ENCODE measurements at places on chromosomes 12 and 14.

DNA sequence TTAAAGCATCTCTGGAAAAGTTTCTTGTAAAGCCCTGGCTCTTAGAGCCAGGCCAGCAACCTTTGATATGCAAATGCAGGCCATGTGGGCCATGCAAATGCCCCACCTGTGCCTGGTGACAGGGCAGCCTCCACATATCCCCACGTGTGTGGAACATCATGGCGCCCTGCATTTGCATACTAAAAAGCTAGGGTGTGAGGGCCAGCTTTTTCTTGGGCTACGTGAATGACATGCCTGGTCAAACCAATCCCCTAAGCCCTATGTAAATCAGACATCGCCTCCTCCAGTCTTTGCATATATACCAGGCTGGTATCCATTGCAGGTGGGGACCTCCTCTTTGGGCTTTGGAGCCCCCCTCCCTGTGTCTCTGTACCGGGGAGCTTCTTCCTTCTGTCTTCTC is 6.4 kb downstream of the CSRP2 start:
- H3K36me3 ChIP-seq: peaks cover 8% of the 10 kb centered on the region
- H3K27me3 ChIP-seq: no peaks in the 10 kb centered on the region
- no peak for DNase-seq
- no peak overlapping the region for H3K27ac ChIP-seq
- no peak overlapping the region for H3K4me3 ChIP-seq
- H3K4me1 ChIP-seq: peaks cover 7% of the 10 kb centered on the region

DNA sequence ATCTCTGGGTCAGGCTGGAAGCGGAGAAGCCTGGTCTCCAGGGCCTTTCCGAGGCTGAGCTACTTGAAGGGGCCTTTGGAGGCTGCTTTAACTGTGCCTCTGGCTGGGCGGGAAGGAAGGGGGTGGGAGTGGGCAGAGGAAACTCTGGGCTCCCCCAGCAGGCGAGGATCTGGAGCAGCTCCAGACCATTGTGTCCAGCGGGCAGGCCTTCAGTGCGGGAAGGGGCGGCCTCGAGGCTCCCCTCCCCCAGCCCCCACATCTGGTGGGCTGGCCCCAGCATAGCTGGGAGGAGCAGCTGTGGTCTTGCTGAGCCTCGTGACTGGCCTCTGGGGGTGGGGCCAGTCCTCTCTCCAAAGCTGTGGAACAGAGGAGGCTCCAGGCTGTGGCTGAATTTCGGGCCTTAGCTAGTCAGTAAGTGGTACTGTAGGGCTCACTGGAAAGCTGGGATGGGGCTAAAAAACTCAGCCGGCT is 3.4 kb downstream of the TAMALIN start:
- peaks cover 30% of the 10 kb centered on the region for H3K36me3 ChIP-seq
- peak; percentile 83 for DNase-seq
- peaks cover 18% of the 10 kb centered on the region for H3K4me1 ChIP-seq
- no peak overlapping the region for H3K4me3 ChIP-seq
- peak overlapping the region; percentile 77 for H3K27ac ChIP-seq

DNA sequence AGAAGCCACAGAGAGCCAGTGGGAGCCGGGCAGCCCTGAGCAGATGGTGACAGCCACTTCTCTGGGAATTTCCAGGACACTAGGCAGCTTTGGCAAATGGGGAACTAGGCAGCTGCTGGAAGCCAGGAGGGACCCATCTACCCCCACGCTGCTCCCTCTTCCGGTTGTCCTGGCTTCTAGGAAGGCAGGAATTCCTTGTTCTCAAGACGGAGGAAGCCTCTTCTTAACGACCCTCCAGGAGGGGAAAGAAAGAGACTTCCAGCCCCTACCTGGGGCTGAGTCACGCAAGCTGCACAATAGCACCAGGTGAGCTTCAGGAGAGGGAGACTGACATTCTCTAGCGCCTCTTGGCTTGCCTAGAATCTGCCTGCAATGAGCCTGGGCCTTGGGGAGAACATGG is 141.5 kb downstream of the ANO2 start:
- no peak for DNase-seq
- peaks cover 2% of the 10 kb centered on the region for H3K4me1 ChIP-seq
- no peaks in the 10 kb centered on the region for H3K36me3 ChIP-seq
- no peak overlapping the region for H3K27ac ChIP-seq
- peaks cover 38% of the 10 kb centered on the region for H3K27me3 ChIP-seq
- no peak overlapping the region for H3K4me3 ChIP-seq

GRCh38 chr14:44756554-44756953 is 205.2 kb downstream of the KLHL28 start:
- no peak overlapping the region for H3K27ac ChIP-seq
- no peak overlapping the region for H3K4me3 ChIP-seq
- no peaks in the 10 kb centered on the region for H3K27me3 ChIP-seq
- H3K4me1 ChIP-seq: no peaks in the 10 kb centered on the region

- no peak overlapping the region for H3K4me3 ChIP-seq
- peaks cover 40% of the 10 kb centered on the region for H3K4me1 ChIP-seq
- H3K27ac ChIP-seq: peak overlapping the region; percentile 48
- peaks cover 15% of the 10 kb centered on the region for H3K36me3 ChIP-seq
- DNase-seq: peak; percentile 56
- H3K27me3 ChIP-seq: no peaks in the 10 kb centered on the region
These were observed 13.9 kb downstream of the COPZ1 start for GRCh38 chr12:54338698-54339296.

DNA sequence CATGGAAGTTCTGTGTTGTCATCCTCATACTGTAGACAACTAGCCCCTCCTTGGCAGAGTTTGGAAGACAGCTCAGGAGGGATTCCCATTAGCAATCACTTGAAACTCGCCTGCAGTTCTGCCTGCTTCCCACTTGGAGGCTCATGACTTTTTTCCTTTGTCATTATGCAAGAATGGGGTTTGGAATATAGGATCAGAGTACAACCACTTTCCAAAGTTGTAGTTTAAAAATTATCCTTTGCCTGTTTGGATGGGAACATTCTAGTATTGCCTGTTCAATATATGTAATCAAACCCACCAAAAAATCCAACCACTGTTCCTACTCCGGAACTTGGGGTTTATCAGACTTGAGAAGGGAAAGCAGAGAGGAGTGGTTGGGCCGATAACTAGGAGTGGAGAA is 2.1 kb upstream of the GPD1 start:
- H3K4me3 ChIP-seq: no peak overlapping the region
- H3K36me3 ChIP-seq: peaks cover 35% of the 10 kb centered on the region
- DNase-seq: peak; percentile 68
- peaks cover 4% of the 10 kb centered on the region for H3K27me3 ChIP-seq
- H3K4me1 ChIP-seq: no peaks in the 10 kb centered on the region
- H3K27ac ChIP-seq: no peak overlapping the region

DNA sequence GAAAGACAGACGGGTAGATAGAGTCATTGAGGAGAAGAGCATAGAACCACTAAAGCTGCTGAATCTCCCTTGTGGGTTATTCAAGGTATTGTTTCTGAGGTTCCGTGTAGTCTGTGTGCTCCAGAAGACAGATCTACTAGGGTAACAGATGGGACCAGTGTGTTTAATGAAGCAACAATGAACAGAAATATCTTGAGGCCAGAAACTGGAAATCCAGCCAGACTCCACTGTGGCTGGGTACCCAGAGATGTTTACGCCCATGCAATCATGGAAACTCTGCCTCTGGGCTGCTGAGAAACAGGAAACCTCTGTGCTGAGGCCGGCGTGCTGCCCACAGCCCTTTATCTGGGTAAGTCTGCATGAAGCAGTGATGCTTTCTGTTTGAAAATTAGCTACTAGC is 8.3 kb downstream of the PROX2 start:
- no peaks in the 10 kb centered on the region for H3K4me1 ChIP-seq
- H3K27ac ChIP-seq: no peak overlapping the region
- peak; percentile 28 for DNase-seq

- H3K4me3 ChIP-seq: no peak overlapping the region
- no peak overlapping the region for H3K27ac ChIP-seq
- H3K36me3 ChIP-seq: peaks cover 1% of the 10 kb centered on the region
- no peak for DNase-seq
These were observed 130.4 kb downstream of the PAWR start for GRCh38 chr12:79560225-79560889.

DNA sequence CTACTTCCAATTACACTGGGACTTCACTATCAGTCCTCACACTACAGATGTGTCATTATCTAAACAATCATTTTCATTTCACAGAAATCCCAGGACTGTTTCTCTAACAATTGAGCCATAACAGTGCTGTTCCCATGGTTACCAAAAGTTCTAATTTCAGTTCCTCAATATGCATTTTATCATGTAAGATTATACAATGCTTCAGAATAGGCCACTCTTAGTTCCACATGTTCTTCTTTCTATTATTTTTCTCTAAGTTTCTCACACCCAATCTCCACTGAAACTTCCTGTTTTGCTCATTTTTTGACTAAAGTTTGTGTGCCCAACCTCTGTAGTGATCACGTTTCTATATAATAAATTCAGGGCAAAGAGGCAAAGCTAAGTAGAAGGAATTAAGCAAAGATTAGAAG is 185.8 kb downstream of the DUSP6 start:
- peaks cover 4% of the 10 kb centered on the region for H3K4me1 ChIP-seq
- H3K36me3 ChIP-seq: no peaks in the 10 kb centered on the region
- H3K27ac ChIP-seq: no peak overlapping the region
- DNase-seq: peak; percentile 60
- no peaks in the 10 kb centered on the region for H3K27me3 ChIP-seq

DNA sequence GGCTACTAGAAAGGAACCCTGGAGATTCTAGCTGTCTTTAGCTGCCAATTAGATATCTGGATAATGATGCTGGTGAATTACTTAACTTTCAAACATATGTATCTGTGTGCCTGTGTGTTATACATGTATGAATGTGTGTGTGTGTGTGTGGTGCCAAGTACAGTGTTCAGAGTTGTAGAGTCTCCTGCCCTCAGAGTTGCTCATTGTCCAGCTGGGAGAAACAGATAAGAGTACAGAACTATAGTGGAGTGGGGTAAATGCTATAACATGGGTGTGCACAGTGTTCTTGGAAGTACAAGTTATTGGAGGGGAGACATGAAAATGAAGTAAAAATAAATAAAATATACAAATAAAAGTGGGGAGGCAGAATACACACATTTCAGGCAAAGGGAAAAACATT is 23.6 kb upstream of the ADAM20 start:
- H3K4me1 ChIP-seq: no peaks in the 10 kb centered on the region
- H3K27me3 ChIP-seq: no peaks in the 10 kb centered on the region
- no peak for DNase-seq

DNA sequence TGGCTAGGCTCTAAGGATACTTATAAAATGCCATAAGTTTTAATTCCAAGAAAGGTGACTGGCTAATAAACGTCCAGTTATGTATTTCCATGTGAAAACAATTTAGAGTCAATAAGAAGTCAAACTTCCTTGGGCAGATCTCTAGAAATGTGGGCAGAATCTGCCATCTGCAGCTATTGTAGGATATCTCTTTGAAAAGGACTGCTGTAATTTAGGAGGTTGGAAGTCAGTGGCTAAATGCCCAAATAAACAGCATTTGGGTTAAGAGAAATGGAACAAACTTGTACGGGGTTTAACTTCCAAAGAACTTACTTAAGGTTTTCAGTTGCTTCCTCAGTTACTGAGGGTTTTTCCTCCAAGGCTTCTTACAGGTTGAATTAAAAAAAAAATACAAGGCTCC is 121.6 kb downstream of the FIGNL2 start:
- no peak overlapping the region for H3K27ac ChIP-seq
- DNase-seq: no peak
- H3K4me3 ChIP-seq: no peak overlapping the region
- H3K4me1 ChIP-seq: peaks cover 2% of the 10 kb centered on the region

GRCh38 chr12:20731274-20731673 is 36.1 kb downstream of the SLCO1C1 start:
- no peaks in the 10 kb centered on the region for H3K4me1 ChIP-seq
- no peaks in the 10 kb centered on the region for H3K27me3 ChIP-seq
- no peak for DNase-seq
- no peaks in the 10 kb centered on the region for H3K36me3 ChIP-seq

DNA sequence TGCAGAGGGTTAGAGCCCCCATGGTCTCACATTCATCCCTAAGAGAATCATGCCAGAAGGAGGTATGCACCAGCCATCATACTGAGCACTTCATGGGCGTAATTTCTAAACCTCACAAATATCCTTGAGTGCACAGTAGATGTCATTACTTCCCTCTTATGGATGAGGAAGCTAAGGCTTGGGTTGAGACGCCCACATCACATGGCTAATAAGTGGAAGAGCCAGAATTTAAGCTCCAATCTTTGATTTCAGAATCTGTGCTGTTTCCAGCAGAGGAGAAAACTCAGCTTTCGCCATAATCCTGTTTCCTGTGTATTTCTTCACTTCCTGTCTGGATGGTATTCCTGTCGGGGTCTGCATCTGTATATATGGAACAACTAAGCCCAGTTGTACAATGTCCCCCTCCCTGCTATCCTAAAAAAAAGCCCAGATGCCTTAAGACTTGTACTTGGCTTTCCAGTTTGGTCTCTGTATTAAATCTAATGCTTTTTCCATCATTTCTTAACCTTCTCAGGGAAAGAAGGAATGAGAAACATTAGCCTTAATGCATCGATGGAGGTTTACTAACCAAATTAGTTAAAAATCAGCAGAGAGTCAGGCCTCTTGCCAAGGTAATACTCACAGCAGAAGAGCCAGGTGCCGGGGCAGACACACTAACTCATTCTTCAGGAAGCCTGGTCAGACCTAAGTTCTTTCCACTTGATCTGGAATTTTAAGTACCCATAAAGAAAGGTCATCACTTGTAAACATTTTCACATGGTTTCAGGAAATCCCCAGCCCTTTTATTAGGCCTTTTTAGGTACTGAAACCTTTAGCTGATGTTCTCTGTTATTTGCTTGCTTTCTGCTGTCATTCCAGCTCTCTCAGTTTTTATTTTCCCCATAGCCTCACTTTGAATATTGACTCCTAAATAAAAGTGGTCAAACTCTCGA is 5.3 kb downstream of the ISCU start:
- DNase-seq: peak; percentile 15
- H3K27ac ChIP-seq: no peak overlapping the region
- H3K27me3 ChIP-seq: no peaks in the 10 kb centered on the region
- H3K4me3 ChIP-seq: no peak overlapping the region

- no peaks in the 10 kb centered on the region for H3K36me3 ChIP-seq
These were observed 822.3 kb downstream of the LRFN5 start for GRCh38 chr14:42428996-42429395.

- H3K27ac ChIP-seq: no peak overlapping the region
- H3K27me3 ChIP-seq: no peaks in the 10 kb centered on the region
- H3K4me1 ChIP-seq: no peaks in the 10 kb centered on the region
- no peak overlapping the region for H3K4me3 ChIP-seq
These were observed 599.4 kb upstream of the MDGA2 start for GRCh38 chr14:48274826-48275225.

DNA sequence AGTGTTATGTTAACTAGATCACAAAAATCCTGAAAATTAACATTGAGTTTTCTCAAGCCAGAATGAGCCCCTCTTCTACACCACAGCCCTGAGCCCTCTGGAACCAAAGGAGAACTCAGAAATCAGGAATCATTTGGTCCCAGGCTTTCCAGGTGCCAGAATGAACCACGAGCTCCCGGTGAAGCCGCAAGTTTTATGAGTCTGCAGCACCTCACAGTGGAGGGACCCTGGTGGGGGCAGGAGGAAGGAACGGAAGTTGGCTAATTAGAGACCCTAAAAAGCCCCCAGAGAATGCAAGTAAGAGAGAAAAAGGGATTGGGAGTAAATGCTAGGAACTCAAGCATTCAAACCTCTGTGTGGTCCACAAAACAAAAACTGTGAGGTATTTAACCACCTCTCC is 52.9 kb upstream of the BCL2L14 start:
- DNase-seq: no peak
- no peaks in the 10 kb centered on the region for H3K36me3 ChIP-seq
- no peaks in the 10 kb centered on the region for H3K4me1 ChIP-seq
- no peak overlapping the region for H3K27ac ChIP-seq
- H3K27me3 ChIP-seq: peaks cover 3% of the 10 kb centered on the region

Measured in IMR-90 (cell line).